NCI-H1105 treated with DMSO at 0.1 percent for 48 hours (cell line): ENCODE measurements at places on chromosomes 12 and 14.

- no peak for DNase-seq
Measured at GRCh38 chr14:80385336-80385735, 174.0 kb upstream of the DIO2 start.

DNA sequence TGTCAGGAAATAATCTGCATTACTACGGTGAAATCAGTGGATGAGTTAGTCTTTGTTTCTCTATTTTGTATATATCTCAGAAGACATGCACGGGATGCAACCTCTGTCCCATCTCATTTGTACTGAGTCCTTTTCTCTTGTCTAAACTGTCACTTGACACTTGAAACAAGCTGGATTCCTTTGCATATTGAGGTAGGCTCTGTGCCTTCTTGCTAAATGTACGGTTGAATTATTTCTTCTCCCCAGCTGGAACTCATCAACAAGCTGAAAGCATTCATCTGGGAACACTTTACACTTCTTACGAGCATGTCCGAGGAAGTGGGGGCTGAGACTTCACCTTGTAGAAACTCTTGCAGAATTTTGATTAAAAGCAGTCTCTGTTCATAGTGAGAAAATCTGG is 119.5 kb downstream of the VEZT start:
- no peak for DNase-seq

- no peak for DNase-seq
Measured at GRCh38 chr14:99986396-99986795, 78.8 kb upstream of the EVL start.

- DNase-seq: no peak
Measured at GRCh38 chr12:47729233-47729632, 3.9 kb upstream of the ENDOU start.
